ENCODE measurements at places on chromosomes 4 and X. TPM values are rescaled to one million over a fixed set of nuclear protein-coding genes. Genes with fewer than 3 reads are reported as not detected.
A peak's percentile ranks its signal among the peaks of the same experiment; 100 is the strongest.

DNA sequence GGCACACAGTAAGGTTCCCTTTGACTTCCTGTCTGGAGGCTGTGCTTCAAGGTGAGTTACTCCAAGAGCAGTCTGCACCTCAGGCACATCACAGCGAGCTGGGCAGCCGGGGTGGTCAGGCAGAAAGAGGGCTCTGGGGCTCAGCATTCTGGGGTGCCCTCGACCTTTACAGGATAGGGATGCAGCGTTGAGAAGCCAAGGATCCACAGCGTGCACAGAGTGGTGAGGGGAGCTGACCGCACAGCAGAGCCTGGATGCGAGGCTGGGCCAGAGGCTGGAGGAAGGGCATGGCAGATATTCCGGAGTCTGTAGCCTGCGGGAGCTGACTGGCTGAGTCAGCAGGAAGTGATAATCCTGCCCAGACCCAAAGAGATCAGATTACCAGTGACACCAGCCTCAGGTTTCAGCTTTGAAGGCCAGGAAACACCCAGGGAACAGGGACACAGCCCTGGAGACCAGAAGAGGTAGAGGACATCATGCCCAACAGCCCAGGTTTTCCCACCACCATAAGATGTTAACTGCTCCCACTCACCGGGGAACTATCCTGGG is 38.4 kb upstream of the PDLIM3 start:
- DNase-seq: no peak
- no peak overlapping the region for H3K27ac ChIP-seq
- no peaks in the 10 kb centered on the region for H3K36me3 ChIP-seq
- no peaks in the 10 kb centered on the region for H3K27me3 ChIP-seq
- H3K4me1 ChIP-seq: no peaks in the 10 kb centered on the region

KIAA0232 gene
- 31.5 TPM for total RNA-seq

AMMECR1 gene
- total RNA-seq: 8.2 TPM

- H3K27ac ChIP-seq: no peak overlapping the region
- H3K4me1 ChIP-seq: no peaks in the 10 kb centered on the region
- H3K4me3 ChIP-seq: no peak overlapping the region
- DNase-seq: no peak
- H3K27me3 ChIP-seq: no peaks in the 10 kb centered on the region
These were observed 274.2 kb upstream of the AGTR2 start for GRCh38 chrX:115896362-115896761.

MAMLD1 gene
- total RNA-seq: 2.8 TPM

DNA sequence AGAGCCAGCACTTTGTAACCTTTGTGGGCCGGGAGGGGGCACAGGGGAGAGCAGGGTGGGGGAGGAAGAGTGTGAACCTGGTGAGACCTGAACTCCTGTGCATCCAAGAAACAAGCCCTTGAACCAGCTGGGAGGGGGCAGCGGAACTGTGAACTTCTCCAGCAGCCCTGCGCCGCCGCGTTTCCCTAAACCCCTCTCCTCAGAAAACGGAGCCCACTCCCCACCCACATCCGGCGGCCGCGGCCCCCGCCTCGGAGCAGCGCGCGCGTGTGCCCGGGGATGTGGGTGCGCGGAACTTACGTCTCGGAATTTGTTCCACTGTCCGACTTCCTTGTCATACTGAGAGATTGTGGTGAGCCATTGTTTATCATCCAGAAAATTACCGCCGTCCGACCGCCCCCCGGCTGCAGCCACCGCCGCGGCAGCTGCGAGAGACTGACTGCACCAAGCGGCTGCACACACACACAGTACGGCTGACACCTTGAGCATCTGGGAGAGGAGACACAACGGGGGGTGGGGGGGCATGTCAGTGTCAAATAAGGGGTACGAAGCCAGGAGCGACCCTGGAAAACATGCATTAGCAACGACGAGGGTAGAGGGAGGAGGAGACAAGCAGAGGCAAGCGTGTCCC is 494 bp downstream of the SPOCK3 start:
- H3K27ac ChIP-seq: no peak overlapping the region
- no peaks in the 10 kb centered on the region for H3K36me3 ChIP-seq
- peaks cover 3% of the 10 kb centered on the region for H3K4me1 ChIP-seq
- DNase-seq: no peak

DNA sequence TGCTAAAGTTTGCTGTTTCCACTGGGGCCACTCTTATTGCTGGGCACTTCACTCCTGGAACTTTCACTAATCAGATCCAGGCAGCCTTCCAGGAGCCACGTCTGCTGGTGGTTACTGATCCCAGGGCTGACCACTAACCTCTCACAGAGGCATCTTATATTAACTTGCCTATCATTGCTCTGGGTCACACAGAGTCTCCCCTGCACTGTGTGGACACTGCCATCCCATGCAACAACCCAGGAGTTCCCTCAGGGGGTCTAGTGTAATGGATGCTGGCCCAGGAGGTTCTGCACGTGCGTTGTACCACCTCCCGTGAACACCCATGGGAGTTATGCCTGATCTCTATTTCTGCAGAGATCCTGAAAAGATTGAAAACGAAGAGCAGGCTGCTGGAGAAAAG is 41.8 kb upstream of the IQSEC2 start:
- no peak overlapping the region for H3K4me3 ChIP-seq
- no peaks in the 10 kb centered on the region for H3K4me1 ChIP-seq
- no peak for DNase-seq
- no peaks in the 10 kb centered on the region for H3K36me3 ChIP-seq

DNA sequence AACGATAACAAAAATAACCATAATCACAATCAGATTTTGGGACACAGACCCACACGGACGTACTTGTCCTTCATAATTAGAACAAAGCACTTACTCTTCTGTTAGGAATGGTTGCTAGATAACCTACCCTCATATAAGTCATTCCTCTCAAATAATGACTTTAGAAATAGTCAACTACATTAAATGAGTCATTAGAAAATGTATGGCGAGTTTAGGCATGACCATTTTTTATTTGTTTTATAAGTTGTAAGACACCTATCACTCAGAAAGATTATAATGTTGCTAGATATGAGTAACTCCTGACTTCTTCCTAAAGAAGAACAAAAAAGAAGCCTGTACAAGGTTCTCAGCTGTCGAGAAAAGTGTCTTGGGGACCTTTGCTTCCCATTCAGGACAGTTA is 1637.5 kb upstream of the PCDH7 start:
- DNase-seq: no peak
- no peaks in the 10 kb centered on the region for H3K27me3 ChIP-seq
- no peaks in the 10 kb centered on the region for H3K36me3 ChIP-seq

GRCh38 chr4:86934147-86934770 is 552 bp upstream of the AFF1 start:
- H3K36me3 ChIP-seq: no peaks in the 10 kb centered on the region
- peak overlapping the region; percentile 96 for H3K4me3 ChIP-seq
- H3K27me3 ChIP-seq: no peaks in the 10 kb centered on the region
- DNase-seq: no peak
- no peaks in the 10 kb centered on the region for H3K4me1 ChIP-seq

GRCh38 chr4:166144607-166145006 is 271.6 kb downstream of the TLL1 start:
- no peaks in the 10 kb centered on the region for H3K4me1 ChIP-seq
- no peak overlapping the region for H3K4me3 ChIP-seq
- no peak for DNase-seq

GRCh38 chrX:155144926-155145325 is 71.3 kb upstream of the VBP1 start:
- no peaks in the 10 kb centered on the region for H3K36me3 ChIP-seq
- no peak overlapping the region for H3K27ac ChIP-seq

All from breast epithelium (tissue), 4 donors.